Kidney (tissue), 22 donors: ENCODE measurements at places on chromosomes 11 and 22. TPM values are rescaled to one million over a fixed set of nuclear protein-coding genes. Genes with fewer than 3 reads are reported as not detected.

- DNase-seq = peak; percentile 83
These were observed 42.1 kb upstream of the KLHL35 start for GRCh38 chr11:75474878-75475766.

DNA sequence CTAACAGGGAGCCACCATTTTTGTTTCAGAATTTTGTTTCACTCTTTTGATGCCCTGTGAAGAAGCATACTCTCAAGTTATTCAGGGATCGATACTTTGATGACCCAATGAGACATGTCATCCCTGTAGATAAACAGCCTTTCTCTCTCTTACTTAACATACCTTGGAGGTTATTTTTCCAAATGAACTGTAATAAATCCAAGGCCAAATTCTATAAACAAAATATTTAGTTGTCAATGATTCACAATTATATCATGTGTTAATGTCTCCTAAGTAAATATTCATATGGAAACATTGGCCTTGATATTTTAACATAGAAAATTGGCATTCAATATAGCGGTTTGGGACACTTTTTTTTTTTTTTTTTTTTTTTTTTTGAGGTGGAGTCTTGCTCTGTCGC is 97.5 kb downstream of the LUZP2 start:
- no peak for DNase-seq

DNA sequence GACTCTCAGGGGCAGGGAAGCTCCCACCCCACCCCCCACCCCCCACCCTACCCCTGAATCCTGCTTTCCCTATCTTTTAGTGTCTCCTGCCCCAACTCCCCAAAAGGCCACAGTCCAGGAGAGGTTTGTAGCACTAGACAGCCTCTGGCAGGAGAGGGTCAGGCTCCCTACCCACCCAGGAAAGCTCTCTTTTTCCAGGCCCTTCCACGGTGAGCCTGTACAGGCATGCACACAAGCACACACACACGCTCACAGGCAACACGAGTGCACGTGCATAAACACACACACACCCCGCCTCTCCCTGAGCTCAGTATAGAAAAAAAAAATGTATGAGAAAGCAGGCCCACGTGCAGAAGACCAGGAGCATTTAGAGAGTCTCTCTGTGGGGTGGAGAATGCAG is 414.0 kb downstream of the MN1 start:
- no peak for DNase-seq

DNA sequence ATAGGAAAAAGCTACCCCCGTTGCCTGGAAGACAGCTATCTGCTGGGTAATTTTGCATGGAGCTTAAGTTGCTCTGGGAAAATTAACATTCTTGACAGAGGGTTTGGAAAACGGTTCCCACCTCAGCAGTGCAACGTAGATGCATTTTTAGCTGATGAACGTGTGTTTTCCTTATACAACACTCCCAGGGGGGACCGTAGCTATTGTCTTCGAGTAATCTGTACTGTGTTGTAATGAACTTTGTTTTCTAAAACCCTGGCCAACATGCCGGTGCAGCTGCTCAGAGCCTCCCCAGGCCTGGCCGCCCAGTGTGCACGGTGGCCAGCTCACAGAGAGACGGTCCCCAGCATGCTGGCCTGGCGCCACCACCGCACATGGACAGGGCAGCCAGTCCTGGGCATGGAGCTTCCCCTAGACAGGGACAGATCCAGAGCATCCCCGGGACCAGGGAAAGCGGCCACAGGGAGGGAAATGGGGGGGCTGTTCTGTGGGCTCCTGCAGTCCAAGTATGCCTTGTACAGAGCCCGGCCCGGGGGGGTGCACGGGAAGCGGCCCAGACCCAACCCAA is 2.2 kb downstream of the TNNT3 start:
- DNase-seq = no peak

CCDC85B gene
- polyA plus RNA-seq = 31.8 TPM

- DNase-seq = no peak
These were observed 114.2 kb upstream of the CADM1 start for GRCh38 chr11:115618428-115618827.

PAMR1 gene
- 2.4 TPM for polyA plus RNA-seq

- no peak for DNase-seq
These were observed 43.6 kb upstream of the HORMAD2 start for GRCh38 chr22:30036656-30037055.

LRRC55 gene
- 0.09 TPM for polyA plus RNA-seq

LRP4 gene
- polyA plus RNA-seq = 1.8 TPM

DNA sequence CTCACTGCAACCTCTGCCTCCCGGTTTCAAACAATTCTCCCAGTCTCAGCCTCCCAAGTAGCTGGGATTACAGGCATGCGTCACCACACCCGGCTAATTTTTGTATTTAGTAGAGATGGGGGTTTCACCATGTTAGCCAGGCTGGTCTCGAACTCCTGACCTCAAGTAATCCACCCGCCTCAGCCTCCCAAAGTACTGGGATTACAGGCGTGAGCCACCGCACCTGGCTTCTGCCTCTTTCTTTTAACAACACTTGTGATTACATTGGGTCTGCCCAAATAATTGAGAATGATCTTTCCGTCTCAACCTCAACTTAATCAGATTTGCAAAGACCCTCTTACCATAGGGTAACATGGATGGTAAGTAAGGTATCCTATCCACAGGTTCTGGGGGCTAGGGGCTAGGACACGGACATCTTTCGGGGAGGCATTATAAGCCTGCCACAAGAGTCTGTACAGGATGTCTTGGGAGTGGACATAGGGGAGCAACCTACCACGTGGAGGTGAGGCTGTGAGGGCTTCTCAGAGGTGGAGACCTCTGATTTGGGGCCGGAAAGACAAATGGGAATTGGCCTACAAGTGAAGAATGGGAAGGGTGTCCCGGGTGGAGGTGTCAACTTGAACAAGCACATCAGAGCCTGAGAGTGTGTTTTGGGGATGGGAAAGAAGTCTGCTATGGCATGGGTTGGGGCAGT is 2.7 kb upstream of the CBX6 start:
- DNase-seq = no peak

DNA sequence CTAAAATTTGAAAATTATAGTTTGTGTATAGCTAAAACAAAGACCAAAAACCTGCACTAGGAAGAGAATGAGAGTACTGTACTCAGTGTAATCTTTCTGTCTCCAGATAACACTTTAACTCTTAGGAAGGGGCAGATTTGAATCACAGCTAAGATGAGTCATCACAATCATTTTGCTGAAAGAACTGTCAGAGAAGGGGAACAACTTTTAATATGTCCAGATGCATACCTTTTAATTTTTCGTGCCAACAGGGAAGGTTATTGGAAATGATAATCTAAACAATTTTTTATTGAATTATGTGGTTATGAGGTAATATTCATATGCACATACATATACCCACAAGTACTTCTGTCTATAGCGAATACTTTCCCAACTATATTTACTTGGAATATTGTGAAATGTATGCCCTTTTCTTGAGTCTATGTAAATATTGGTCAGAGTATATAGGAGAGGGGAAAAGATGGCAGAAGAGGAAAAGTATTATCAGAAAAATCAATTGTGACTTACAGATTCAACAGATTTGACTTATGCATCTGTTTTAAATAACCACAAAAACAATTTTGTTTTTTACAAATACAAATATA is 51.1 kb upstream of the MUC15 start:
- no peak for DNase-seq

DNA sequence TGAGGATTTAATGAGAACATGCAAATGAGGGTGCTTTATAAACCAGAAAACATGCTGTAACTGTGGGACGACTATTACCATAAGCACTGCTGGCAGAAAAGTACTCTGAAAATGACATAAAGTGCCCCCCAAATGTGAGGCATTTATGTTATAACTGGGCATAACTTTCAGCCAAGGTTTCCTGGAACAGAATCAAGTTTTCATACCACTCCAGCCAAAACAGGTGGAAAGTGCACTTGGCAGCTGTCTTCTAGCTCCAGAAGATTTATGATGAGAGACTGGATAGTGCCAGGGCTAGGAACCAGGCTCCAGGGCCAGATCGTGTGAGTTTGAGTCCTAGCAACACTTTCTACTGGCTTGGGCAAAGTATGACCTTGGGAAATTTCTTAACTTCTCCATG is 339.2 kb downstream of the TENM4 start:
- no peak for DNase-seq

DNA sequence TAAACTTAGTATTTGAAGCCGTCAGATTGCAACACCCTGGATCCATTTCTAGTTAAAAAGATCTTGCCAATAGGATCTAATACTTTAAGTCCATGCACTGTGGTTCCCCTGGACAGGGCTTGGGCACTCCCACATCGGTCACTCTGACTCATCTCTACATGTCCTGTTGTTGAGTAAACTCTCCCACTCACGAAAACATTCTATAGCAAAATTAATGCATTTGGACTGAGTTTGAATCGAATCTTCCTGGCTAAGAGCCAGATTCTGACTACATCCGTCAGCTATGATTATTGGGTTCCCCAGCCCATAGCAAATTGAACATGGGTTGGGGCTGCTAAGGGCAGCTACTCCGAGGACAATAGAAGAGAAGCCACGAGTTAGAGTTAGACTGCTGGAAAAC is 182.1 kb upstream of the SORL1-AS1 start:
- DNase-seq = no peak

GRCh38 chr22:37344735-37345449 is 62.6 kb downstream of the CYTH4 start:
- DNase-seq = no peak

DNA sequence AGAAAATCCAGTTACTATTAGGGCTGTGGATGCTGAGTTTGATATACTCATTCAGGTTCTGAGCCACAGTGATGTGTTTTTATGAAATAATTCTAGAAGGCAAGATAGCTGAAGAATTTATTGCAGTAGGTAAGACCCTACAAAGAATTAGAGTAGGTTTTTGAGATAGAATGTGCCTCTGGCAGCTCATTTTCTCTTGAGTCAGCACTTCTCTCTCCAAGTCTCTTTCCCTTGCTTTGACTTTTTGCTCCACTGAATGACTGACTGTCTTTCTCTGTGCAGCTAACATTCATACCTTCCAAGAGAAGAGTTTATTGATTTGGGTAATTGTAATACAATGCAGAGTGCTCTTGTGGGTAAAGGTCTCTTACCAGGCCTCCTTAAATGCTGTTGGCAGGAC is 48.0 kb upstream of the C11orf87 start:
- no peak for DNase-seq

DNA sequence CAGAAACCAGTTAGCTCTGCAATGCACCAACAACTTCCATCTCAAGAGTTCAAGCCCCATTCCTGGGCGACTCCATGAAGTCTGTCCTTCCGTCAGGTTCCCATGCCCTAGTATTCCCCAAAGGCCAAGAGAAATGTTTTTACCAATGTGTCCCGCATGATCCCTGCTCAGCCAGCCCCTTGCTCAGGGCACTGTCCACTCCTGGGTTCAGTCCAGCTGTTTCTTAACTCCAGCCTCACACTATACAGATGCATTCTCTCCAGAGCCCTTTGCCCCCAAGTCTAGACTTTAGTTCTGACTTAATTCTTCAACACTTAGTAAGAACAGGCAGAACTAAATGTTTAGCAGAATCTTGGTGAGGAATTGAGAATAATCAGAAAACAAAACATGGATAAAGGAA is 497.5 kb downstream of the SOX6 start:
- DNase-seq = no peak

DNA sequence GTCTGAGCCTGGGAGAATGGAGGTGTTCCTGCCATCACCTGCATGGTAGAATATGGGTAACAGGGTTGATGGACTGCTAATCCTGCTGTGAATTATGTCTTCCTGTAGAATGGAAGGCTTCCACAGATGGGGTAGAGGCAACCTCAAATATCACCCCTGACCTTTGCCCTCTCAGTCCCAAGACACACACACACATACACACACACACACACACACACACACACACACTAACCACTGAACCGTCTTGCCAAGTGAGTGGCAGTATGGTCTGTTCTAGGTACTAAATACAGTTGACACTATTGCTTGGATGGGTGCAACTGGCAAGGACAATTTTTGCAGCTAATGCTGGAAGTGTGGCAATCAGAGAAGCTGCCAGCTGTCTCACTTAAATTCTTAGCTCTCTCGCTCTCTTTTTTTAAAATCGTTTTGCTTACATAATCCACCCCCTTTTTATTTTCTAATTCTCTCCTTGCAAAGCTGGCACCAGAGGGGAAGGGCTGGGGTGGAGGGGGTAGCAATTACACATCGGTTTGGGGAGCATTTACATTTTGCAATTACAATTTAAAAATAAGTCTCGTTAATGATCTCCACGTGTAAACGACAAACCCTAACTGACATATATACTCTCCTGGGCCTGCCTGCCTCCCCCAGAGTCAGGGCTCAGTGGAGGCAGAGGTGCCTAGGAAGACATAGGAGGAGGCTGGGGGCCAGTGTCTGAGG is 162.6 kb downstream of the FEZ1 start:
- DNase-seq = no peak

- DNase-seq = no peak
These were observed 254.2 kb upstream of the SORL1-AS1 start for GRCh38 chr11:121706884-121707420.

GRCh38 chr22:27173530-27173929 is 516.1 kb downstream of the MIAT start:
- no peak for DNase-seq

- no peak for DNase-seq
These were observed 30.3 kb downstream of the TRIM66 start for GRCh38 chr11:8652140-8652539.
